ENCODE measurements at places on chromosomes 7 and 10.

DNA sequence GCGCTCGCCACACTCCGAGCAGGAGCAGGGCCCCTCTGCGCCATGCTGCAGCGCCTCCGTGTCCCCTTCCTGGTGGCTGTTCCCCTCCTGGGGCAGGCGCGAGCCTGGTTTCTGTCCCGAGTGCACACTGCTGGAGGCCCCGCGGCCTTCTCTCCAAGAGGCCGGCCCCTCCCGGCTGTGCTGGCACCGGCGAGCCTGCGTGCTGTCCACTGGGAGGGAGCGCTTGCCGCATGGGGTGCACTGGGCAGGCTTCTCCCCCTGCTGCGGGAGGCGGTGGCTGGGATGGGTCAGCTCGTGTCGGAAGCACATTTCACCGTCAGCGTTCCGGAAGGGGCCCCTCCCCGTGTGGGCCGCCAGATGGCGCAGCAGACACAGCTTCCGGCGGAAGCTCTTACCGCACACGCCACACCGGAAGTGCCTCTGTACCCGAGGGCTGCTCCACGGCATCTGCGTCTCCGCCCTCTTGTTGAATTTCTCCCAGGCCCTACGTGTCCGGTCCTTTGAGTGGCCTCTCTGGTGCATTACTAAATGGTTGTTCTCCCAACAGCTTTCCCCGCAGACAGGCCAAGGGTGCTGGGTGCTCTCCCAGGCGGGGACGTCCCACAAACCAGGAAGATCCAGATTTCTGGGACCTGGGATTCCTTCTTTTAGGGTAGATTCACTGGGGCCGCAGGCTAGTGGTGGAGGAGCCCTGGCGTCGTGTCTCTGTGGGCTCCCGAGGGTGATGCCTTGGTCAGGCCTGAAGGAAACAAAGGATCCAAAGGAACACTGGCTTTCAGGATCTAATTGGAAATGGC, 18.7 kb downstream of the ZNF786 start:
- DNase-seq = no peak

GRCh38 chr7:134021836-134022235, 105.3 kb upstream of the LRGUK start:
- DNase-seq = no peak

- no peak for DNase-seq
These were observed 175.5 kb downstream of the RELN start for GRCh38 chr7:103813970-103814369.

DNA sequence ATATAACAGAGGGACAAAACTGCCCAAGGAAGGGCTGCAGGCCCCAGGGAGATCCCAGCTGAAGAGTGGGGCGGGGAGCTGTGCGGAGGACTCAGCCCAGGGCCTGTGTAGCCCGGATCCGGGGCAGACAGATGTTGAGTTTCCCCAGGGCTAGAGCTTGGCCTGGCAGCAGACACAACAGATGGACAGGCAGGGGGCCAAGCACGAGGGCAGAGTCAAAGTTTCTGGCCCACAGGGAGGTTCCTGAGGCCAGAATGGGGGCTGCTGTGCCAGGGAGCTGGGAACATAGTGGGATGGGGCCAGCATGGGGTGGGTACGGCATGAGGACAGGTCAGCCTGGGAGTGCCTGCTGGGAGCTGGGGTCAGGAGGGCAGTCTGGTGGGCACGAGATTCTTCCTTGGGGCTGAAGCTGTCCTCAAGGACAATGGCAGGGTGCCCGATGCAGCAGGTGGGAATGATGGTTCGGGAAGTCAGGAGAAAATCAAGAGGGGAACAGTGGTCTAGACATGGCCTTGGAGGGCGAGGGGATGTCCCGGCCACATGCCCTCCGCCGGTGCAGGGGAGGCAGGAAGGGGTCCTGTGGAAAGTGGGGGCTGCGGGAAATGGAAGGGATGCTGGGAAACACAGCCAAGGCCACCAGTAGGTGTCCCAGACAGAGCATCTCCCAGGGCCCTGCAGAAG, 519.1 kb upstream of the FOXK1 start:
- DNase-seq = no peak

GRCh38 chr7:50610521-50611277, 45.5 kb upstream of the DDC start:
- DNase-seq = no peak
